ENCODE measurements at places on chromosomes 1 and 21.

GRCh38 chr1:228341814-228342626 is 64.6 kb downstream of the TRIM11 start:
- DNase-seq, result no peak

DNA sequence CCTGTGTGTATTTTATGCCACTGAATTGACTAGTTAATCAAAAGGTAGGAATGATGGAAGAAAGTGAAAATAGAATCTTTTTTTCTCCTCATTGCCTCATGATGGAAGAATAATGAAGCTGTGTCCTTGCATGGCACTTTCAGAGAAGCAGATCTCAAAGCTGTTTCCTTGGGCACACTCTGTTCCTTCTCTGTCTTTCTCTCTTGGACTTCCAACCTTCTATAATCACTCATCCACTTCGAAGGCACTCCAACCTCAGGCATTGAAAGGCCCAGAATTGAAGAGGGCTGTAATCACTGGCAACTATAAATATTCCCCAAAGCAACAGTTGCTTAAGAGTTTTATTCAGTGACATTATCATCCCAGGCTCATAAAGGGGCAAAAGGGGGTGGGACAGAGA is 31.1 kb upstream of the DNASE2B start:
- DNase-seq, result no peak

DNA sequence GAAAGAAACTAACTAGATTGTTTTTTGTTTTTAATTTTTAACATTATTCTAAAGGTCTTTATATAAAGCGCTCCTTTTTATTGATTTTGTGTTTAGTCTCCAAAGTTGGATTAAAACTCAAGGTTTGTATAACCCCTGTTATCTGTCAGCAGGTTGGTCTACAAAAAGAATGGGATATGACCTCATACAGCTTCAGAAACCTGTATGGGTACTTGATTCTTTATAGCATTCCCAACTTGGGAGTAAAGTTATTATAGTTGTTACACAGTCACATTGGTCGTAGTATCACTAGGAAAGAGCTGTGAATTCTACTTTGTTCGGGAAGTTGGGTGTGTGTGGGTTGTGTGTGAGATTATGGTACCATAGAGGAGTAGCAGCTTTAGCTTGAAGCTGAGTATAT is 52.4 kb downstream of the ZMYM4 start:
- no peak for DNase-seq

DNA sequence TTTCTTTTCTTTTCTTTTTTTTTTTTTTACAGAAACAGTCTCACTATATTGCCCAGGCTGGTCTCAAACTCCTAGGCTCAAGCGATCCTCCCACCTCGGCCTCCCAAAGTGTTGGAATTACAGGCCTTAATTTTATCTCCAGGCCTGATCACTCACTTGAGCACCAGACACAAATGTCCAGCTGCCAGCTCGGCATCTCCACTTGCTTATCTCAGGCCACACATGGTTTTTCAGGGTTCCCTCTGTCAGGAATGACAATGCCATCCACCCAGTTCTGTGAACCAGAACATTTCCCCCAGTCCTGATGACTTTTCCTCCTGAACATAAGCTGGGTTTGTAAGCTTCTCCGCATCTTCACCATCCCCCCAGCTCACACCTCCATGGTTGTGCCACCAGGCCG is 44.6 kb upstream of the ZNF281 start:
- DNase-seq, result no peak

- DNase-seq, result no peak
Observed at GRCh38 chr1:107362468-107363140, 221.8 kb downstream of the NTNG1 start.

DNA sequence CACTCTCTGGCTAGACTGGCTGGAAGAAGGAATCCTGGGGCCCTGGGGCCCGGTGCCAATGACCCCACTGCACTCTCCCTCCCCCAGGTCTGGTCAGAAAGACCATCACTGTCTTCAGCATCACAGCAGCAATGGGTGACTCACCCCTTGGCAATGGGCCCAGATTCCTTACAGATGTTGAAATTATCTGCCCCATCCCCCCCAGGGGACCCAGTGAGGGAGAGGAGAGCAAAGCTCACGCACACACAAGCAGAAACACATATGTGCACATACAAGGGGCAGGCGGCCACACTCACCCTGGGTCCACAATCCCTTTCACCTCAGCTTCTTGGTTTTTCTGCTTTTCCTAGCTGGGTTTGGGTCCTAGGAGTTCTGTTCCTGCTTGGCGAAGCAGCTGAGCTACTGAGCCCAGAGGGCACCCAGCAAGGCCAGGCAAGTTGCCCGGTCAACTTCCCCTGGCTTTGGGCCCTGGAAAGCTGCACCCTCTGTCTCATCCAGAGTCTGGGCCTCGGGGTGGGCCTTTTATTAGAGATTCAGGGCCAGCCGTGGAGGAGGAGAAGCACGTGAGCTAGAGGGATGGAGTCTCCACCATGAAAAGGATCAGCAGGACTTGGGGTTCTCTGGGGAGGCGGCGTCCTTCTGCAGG is 2.6 kb downstream of the COL16A1 start:
- DNase-seq, result no peak

GRCh38 chr1:169586067-169586394 is 250 bp downstream of the F5 start:
- no peak for DNase-seq

- no peak for DNase-seq
Observed at GRCh38 chr1:6399294-6399693, 5.7 kb upstream of the ACOT7 start.

GRCh38 chr1:32783851-32784250 is 33.3 kb downstream of the YARS1 start:
- DNase-seq, result no peak

DNA sequence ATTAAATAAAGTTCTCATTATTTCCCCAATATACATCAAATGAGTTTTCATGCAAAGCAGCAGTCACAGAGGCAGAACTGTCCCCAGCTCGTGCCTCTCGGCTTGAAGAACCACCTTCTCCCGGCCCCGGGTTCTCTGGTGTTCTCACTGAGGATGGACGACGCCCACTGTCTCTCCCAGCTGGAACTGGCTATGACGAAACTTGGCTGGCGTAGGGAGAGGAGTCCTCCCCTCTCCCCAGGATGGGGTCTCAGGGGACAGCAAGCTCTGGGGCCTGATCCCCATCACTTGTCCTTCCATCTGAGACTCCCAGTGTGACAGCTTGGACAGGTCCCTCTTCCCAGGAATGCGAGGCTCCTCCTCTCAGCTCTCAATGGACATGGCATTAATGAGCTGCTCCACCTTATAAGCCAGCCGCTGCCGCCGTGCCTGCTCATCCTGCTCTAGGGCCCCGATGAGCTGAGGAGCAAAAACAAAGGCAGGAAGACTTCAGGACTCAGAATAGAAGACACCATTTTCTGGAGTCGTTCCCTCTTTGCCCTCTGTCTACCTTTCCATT is 116.0 kb upstream of the CD34 start:
- DNase-seq, result no peak

GRCh38 chr1:19240673-19241538 is 10.4 kb downstream of the EMC1 start:
- peak; percentile 48 for DNase-seq

DNA sequence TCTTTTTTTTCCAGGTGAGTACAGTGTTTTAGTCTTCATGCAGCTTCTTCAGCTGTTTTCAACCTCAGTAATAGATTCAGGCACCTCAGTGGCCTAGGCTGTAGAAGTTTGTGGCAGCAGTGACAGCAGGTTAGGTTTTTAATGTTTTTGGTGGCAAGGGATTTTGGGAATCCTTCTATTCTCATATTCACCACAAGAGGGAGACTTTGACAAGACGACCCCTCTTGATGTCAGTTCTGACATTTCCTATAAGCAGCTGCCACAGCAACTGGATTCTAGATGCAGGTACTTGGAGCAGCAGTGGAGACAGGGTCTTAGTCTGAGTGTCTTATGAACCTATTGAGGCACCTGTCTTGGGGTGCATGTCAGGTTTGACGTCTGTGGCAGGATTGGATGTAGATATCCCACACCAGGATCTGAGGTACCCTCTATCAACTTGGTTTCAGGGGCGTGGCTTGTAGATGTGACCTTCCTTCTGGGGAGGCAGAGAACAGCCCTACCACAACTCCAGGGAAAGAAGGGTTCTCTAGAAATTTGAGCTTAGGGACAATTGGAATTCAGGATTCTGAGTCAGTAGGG is 1104.2 kb upstream of the TMPRSS15 start:
- no peak for DNase-seq

GRCh38 chr1:78006521-78006920 is 1.8 kb downstream of the DNAJB4 start:
- no peak for DNase-seq

GRCh38 chr1:11488966-11489625 is 10.1 kb downstream of the DISP3 start:
- DNase-seq, result no peak

GRCh38 chr1:219160967-219161366 is 12.7 kb upstream of the LYPLAL1 start:
- DNase-seq, result no peak

- DNase-seq, result no peak
Observed at GRCh38 chr1:20031161-20031560, 38.8 kb upstream of the PLA2G5 start.

DNA sequence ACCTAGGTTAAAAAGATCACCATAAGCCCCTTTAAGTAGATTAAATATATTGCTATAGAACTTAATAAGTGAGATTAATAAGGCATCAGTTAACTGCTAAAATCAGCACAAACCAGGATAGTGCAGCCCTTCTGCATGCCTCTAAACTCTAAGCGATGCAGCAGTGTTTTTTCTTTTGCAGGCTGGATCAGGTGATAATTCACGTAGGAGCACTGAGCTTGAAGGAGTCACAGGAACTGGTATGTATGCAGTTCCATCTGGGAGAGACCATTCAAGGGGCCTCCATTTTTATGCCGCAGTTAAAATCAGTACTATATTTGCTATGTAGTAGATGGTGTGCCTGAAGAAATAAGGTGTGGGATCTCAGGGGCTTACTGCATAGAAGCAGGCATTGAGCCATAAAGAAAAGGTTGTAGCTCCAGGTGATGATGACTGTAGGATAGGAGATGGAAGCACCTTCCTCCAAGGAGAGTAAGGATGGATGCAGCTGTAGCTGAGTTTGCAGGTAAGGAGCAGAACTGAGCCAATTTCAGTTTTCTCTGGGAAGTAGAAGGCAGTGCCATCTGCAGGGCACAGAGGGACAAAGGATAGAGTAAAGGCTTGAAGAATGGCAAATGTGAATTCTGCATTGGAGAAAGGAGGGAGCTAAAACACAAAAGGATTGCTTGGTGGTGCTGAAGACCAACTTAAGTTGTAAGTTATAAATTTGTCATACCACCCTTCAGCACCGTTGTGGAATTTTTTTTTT is 22.6 kb downstream of the NPL start:
- no peak for DNase-seq

- no peak for DNase-seq
Observed at GRCh38 chr1:212620293-212620692, 11.7 kb downstream of the ATF3 start.

- peak; percentile 60 for DNase-seq
Observed at GRCh38 chr1:211577819-211578639, 932 bp downstream of the SLC30A1 start.

DNA sequence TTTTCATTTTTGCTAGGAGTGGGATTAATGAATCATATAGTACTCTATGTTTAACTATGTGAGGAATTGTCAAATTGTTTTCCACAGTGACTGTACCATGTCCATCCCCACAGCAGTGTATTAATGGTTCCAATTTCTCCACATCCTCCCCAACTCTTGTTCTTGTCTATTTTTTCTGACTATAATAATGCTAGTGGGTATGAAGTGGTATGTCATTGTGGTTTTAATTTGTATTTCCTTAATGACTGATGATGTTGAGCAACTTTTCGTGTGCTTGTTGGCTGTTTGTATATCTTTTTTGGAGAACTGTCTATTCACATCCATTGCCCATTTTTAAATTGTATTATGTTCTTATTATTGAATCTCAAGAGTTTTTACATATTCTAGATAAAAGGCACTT is 10.0 kb upstream of the KPRP start:
- DNase-seq, result no peak

DNA sequence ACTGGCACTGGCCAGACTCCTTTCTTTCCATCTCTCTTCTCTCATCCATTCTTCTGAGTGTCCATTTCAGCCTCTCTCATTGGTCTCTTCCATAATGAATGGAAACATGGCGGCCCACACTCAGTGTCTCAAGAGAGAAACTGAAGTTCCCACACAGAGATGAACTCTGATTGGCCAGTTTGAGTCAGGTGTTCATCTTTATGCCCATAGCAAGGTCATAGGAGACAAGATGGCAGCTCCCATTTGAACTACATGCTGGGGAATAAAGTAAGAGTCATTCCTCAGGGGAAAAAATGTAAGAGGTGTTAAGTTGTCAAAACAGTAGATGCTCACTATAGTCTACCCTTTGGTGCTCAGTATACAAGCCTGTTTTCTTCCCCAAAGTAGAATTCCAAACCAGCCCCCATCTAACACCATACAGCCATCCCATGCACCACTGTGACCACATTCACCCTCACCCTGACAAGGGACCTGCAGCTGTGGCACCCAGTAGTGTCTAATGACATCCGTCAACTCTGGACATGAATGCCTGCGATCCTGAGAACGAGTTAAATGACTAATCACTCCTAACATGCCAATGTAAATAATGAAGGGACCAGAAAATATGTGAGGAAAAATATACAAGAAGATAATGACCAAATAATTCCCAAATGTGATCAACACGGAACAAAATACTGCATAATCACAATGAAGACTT is 12.4 kb downstream of the CDA start:
- DNase-seq, result no peak

- DNase-seq, result no peak
Observed at GRCh38 chr1:147338571-147338970, 96.1 kb downstream of the CHD1L start.

GRCh38 chr1:207333009-207333600 is 11.6 kb downstream of the CD55 start:
- no peak for DNase-seq

DNA sequence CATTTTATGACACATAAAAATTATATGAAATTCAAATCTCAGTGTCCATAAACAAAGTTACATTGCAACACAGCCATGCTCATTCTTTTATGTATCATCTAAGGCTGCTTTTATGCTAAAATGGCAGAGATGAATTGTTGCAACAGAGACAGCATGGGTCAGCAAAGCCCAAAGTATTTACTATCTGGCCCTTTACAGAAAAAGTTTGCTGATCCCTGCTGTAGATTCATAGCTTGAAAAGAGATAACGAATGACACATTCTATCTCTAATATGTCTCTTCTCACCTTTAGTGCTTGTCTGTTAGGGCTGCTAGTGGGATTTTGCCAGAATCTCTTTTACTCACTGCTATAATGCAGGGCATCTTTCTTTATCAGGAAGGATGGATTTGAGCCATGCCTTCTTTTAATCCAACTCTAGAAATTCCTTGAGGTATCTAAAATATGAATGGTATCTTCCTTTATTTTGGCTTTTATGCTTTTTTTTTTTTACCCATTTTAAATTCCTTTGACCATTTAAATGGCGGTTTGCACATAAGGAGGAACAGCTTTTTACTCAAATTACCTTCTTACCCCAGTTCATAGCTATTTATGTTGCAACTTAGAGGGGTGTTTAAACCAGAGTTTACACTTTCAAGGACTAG is 598.2 kb downstream of the PLPP3 start:
- no peak for DNase-seq

GRCh38 chr1:206690516-206690915 is 5.8 kb downstream of the MAPKAPK2 start:
- DNase-seq, result no peak

- no peak for DNase-seq
Observed at GRCh38 chr1:167711797-167712196, 10.0 kb upstream of the MPZL1 start.
